ENCODE measurements at places on chromosomes 2 and 18.

DNA sequence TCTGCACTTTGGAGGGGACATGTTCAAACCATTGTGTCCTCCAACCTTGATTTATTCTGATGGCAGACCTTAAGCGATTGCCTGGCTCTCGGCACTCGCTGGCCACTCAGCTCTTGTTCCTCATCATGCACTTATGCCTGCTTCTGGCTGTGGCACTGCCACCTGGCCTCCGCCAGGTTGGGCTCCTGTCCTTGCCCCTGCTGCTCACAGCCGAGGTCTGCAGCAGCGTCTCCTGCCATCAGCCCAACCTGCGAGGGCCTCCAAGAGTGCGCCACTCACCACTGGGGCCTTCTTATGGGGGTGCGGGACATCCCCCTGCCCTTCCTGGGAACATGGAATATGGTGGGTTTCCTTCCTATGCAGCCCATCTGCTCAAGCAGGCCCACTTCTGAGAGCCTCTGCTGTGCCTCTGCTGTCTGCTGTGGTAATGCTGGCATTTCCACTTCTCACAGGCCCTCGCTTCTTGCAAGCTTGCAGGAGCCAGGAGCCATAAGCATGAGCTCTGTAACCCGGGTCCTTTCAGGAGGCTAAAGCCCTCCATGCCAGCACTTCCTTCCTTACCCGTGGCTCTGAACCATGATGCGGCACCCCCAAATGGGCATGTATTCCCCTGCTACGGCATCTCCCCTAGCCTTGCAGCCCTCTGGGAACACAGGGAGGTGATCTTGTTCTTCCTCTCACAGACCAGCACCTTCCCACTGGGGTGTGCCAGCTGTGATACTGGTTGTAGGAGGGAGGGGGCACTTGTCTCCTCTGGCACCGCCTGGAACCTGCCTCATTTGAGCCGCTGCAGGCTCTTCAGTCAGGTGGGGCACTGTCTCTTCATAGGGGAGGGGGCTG, 58.6 kb upstream of the HS6ST1 start:
- DNase-seq = no peak

GRCh38 chr2:229174794-229175496, 96.1 kb downstream of the PID1 start:
- peak; percentile 32 for DNase-seq

GRCh38 chr2:54084600-54084999, 30.8 kb upstream of the ACYP2 start:
- DNase-seq = no peak

DNA sequence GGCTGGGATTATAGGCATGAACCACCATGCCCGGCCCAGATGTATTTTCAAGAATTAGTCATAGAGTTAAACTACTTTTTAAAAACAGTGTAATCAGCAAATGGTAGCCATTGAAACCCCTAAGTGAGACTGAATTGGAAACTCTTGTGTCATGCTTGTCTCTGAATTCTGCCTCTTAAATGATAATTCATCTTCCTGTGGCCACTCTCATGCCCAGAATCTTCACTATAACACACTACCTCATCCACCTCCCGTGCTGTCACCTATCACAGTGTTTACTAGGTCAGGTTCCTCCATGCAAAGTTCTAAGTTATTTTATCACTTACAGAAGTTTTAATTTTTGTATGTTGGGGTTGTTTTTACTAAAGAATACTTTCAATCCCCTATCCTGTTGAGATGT, 197.5 kb downstream of the PHLPP1 start:
- no peak for DNase-seq

- no peak for DNase-seq
Measured at GRCh38 chr18:54268751-54269150, 566 bp upstream of the POLI start.

- DNase-seq = no peak
Measured at GRCh38 chr2:222730366-222730999, 59.0 kb downstream of the MOGAT1 start.

All from AG08396 (cell line).